ENCODE measurements at places on chromosomes 3 and 15. TPM values are rescaled to one million over a fixed set of nuclear protein-coding genes. Genes with fewer than 3 reads are reported as not detected.

Gene LTF
- not detected for total RNA-seq

Gene SLC9C1
- total RNA-seq, result not detected

Gene CHST2
- total RNA-seq, result 0.57 TPM

Gene SLC22A14
- not detected for total RNA-seq

Gene PLA2G4D
- not detected for total RNA-seq

Gene HRG
- total RNA-seq, result not detected

Gene WNT5A
- 1.1 TPM for total RNA-seq

Gene TMEM212
- not detected for total RNA-seq

Gene CCR2
- not detected for total RNA-seq

Gene TGM5
- total RNA-seq, result not detected

Gene NAA50
- 156 TPM for total RNA-seq

Gene PPARG
- 42.5 TPM for total RNA-seq

Gene BCL6
- total RNA-seq, result 9.1 TPM

Gene MESP1
- 5.5 TPM for total RNA-seq
